T-helper 9 cell (primary cell): ENCODE measurements at places on chromosomes 1 and 21.

DNA sequence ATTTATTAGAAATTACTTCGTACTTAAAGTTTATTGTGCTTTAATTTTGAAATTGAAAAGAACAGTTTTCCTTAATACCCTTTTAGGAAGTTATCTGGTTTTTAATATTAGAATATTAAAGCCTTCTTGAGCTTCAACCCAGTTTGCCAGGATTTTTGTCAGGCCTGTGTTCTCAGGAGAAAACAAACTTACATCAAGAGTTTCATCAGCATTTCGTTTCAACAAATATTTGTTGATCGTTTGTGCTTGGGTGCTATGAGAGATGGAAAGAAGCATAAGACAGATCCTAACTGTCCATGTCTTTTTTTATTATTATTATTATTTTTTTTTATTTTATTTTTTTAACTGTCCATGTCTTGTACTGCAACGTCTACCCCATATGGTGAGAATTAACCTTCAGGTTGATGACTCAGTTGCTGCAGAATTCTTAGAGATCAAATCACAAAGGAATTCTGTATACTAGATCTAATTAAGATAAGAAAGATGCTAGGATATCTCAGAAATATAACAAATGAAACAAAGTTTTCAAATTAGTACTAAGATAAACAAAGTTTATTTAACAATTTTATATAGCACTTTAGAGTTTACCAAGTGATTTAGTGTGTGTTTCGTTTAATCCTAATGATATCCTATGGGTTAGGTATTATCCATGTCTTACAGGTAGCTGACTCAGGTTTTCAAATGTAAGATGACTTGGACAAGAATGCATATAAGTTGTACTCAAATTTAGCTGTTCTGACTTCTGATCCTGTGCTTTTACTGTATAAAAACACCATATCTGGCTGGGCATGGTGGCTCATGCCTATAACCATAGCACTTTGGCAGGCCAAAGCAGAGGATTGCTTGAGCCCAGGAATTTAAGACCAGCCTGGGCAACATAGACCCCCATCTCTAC, 14.3 kb downstream of the FBXO28 start:
- DNase-seq, result no peak

DNA sequence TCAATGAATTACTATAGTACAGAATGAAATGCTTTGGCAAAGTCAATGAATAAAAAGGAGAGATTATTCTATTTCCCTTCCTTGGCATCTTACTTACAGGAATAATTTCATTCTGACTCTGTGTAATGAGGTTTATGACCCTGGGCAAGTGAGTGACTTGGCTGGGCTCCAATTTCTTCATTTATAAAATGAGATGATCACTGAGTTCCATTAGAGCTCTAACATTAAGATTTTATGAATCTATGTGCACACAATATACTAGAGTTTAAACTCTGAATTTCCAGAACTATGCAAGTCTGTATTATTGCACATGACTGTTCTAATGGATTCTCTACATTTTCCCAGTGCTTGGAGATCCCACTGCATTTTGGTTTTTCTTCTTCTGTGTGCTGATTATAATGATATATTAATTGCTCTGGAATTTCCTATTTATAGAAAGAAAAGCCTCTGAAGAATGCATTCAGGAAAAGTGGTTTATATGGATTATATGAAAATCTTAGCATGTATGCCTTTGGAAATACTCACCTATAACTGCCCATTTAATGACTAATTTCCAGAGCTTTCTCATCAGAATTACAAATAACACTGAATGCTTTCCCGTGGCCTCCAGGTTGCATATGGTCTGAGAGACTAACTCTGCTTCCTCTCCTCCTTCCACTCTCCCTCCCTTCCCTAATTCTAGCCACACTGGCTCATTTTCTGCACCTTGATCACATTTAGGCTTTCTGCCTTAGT, 97.4 kb upstream of the CHRM3 start:
- no peak for DNase-seq

GRCh38 chr1:172720339-172720738, 61.4 kb downstream of the FASLG start:
- no peak for DNase-seq

DNA sequence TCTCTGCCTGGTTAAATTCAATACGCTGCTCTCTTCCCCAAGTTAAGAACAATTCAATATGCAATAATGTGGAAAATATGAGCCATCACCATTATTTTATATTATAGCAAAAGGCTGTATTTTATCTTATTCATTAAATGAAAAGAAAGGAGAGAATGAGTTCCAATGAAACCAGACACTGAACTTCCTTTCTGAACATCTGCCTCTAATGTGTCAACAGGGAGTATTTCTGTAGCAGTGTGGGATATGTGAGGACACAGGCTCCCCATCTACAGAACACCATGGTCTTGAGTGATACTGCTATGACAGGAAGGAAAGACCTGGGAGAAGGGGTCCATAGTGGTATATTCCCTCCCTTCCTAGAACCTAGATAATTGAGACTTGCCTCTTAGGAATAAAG, 46.3 kb downstream of the CASQ2 start:
- no peak for DNase-seq

DNA sequence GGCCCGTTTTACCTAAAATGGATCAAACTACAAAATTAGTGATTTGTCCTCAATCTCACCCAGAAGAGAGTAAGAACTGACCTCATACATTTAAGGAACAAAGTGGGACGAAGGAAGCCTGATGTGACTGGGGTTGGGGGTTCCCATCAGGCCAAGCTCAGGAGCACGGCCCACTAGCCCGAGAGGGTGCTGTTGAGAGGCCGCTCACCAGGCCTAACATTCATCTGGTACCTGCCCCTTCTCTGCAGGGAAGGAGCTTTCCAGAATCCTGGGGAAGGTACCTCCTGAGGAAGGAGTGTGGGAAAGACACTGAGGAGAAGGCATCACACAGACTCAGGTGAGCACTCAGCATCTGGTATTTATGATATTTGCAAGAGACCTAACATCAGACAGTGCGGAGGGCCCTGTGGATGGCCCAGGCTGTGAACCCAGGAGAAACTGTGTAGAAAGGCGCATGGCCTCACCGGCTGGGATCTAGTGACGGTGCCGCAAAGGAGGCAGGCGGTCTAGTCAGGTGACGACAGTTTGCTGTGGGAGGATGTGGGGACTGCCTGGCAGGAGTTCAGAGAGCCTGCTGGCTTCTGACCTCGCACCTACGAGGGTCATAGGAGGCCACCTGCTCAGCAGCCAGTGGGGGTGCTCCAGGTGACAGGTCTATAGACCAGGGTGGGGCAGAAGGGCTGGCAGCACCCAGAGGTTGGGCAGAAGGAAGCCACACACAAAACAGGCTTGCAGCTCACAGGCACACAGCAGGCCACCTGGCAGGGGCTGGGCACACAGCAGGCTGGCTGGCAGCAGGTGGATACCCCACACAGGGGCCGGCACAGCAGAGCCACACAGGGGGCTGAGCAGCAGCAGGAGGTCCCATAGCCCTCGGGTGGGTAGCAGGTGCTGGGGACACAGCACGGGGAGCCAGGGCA, 543 bp downstream of the KRTAP12-4 start:
- peak; percentile 62 for DNase-seq

- no peak for DNase-seq
These were observed 18.4 kb downstream of the PIGK start for GRCh38 chr1:77200806-77201205.

DNA sequence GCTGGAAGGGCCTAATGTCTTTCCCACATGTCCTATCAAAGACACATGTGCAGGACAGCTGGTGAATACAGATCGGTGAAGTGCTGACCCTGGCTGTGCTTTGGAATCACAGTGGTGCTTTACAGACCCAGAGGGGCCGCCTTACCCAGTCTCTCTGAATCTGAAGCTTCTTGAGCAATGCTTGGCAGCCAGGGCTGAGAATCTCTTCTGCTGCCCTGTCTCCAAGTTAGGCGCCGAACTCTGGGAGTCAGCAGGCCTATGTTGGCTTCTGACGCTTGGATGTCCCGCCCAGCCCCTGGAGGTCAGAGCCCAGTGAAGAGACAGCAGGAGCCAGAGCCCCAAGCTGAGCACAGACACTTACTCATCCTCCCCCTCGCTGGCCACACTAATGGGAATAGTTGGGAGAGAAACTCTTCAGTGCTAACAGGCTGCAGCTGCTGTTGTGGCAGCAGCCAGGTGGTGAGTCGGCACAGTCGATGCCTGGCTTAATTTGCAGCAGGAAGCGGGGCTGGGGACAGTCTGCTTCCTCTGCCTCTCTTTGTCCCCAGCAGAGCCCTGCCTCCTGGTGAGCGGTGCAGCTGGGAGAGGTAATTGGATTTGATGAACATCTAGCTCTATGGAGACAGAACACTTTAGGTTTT, 68.1 kb downstream of the URB2 start:
- DNase-seq, result no peak

GRCh38 chr1:179742717-179743678, at the start of gene FAM163A:
FAM163A (plus strand) TSS chr1:179743291; CDS start chr1:179813098, 69,807 bp downstream.
- DNase-seq, result no peak

DNA sequence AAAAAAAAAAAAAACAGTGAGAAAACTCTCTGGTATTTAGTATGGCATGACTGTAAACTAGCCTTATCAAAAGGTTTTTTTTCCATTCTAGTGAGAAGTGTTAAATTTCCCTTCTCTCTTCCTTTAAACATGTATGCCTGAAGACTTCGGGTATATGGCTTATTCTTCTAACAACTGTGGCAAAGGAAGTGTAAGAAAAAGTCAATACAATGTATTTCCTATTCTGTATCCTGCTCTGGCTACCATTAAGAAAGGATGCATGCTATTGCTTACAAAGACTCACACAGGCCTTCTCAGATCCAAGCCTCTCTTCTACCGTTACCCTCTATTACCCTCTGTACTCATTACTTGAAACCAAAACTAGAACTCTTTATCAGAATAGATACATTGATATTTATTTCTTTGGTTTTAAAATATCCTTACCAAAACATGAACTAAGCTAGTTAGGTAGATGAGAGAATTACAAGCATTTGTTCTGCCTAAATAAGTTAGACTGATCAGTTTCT, 8.4 kb downstream of the CEPT1 start:
- DNase-seq, result no peak

DNA sequence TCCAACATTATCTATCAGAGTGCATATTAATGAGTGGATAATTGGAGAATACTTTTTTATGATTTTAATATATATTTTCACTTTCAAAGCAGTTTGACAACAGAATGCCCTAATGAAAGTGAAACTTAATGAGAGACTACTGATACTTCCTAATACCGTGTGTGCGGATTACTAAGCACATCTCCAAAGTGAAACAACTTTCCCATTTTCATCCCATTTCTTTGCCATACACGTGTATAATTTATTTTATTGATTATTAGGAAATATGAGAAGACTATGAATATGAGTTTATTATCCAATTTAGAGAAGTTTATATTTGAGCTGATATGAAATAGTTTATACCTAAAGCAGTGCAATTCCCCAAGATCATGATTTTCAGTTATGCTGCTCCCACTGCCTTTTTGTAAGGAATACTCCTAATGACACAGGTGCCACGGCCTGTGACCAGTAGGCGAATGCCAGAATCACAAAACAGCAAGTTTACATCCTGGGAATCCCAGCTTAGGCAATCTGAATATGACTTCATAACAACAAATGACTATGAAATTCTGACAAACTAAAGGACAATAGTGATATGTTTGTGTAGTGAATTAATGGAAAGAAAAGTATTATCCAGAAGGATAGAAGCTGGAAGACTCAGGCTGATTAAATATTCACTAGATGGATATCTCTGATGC, 202.9 kb downstream of the NCAM2 start:
- no peak for DNase-seq

- DNase-seq, result peak; percentile 48
These were observed 9.1 kb downstream of the ITGB2 start for GRCh38 chr21:44911384-44912157.

DNA sequence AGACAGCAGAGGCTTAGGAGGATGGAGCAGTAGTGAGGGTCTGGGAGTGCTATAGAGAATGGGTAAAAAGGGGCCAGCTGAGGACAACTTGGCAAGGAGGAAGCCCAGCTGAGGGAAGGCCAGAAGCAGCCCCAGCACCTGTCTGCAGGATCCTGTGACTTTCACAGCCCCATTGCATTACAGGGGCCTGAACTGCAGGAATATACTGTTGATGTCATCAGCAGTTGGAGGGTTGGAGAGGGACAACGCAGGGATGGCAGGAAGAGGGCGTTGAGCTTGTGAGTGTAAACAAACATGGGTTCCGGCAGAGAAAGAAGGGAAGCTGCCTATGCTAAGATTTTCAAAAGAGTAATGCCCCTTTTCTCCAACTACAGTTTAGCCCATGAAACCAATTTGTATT, 628.5 kb downstream of the SMYD3 start:
- no peak for DNase-seq

DNA sequence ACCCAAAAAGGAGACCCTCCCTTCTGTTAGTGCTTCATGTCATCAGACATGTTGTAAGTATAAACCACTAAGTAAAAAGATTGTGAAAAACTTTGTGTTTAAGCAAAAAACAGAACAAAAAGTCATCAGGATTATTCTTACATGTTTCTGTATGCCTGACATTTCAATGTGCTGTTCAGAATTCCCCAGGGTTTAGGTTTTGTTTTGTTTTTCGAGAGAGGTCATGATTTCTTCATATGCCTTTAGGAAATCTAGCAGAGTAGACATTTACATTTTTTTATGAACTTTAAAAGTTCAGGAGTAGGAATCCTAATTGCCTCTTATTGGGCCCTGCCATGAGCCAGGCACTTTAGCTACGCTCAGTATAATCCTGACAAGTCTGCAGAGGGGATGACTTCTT, 85.3 kb downstream of the VPS13D start:
- DNase-seq, result no peak
